D721Med (cell line): ENCODE measurements at places on chromosomes 3 and 15.

- no peak for DNase-seq
Observed at GRCh38 chr3:110974902-110975301, 96.7 kb upstream of the NECTIN3 start.

DNA sequence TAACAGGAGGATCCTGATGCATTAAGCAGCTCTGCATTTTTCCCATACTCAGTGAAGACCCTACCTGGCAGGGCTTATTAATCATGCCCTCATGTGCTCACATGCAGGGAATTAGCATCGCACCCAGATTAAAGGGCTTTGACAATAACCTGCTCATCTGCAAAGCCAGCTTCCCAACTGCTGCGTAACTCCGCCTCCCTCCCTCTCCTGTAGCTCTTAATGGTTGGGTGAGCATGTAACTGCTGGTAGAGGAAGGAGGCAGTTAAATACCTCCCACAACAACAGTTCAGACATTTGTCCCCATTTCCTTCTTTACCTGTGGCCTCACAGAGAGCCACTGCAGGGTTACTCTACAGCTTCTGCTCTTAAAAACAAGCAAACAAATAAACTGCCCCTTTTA, 203.6 kb upstream of the WNT5A start:
- DNase-seq: peak; percentile 35

DNA sequence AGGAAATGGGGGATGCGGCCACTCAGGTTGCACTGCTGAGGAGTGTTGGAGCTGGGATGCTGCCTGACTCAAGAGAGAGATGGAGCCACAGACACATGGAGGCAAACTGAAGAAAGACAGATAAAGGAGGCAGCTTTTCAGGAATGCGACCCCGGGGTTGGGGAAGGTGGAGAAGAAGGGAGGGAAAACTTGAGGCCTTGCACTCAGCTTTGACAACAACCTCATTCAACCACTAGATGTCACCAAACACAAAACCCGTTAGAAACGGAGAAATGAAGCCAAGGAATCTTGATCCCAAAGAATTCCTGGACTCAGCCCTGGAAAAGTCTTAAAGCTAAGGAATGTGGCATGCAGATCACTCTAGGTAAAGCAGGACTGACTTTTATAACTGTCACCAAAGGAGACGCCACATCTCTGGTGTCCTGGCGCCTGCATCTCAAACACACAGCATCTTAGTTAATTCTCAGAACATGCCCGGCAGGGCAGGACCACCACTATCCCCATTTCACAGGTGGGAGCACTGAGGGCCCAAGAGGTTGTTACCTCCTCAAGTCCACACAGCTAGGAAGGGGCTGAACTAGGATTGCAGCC, 59.6 kb upstream of the LMCD1 start:
- peak; percentile 39 for DNase-seq

DNA sequence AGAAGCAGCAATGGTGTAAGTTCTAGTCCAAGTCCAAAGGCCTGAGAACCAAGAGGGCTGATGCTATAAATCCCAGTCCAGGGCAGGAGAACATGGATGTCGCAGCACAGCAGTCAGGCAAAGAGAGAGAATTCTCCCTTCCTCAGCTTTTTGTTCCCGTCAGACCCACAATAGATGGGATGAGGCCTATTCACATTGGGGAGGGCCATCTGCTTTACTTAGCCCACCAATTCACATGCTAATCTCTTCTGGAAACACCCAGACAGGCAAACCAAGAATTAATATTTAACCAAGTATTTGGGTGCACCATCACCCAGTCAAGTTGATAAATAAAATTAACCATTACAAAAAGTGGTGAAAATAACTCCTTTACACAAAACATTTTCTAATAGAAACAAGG, 511.7 kb upstream of the UBE2E2 start:
- no peak for DNase-seq

DNA sequence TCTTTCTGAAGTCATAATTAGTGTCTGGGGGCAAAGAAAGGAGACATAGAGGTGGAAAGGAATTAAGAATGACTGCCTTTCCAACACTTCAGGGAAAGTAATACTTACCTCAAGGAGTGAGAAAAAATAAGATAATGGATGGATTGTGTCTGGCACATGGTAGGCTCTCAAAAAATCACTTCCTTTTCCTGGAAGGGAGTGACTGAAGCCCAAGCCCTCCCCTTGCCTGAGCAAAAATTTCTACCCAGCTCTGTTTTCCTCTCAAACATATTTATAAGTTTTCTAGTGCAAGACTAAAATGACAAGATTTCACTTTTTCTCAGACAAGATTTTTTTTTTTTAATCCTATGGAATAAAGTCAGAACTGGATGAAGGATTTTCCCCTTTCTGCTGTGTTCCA, 145.0 kb downstream of the IGSF11 start:
- no peak for DNase-seq

DNA sequence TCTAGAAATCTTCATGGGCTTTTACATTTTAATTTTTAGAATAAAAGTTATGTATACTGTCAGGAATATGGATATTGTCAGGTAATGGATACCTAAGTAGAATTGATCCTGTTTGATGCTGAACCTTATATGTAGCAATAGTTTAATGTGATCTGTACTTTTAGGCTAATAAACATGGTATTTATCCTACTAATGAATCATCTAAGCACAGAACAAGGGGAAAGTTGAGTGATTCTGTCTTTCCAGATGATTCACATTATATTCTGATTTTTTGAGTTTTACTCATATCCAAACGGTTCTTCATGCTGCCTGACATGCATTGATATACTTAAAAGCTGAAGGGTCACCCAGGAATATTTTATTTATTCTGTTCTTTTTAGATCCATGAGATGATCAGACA, 34.5 kb downstream of the FANCI start:
- no peak for DNase-seq

DNA sequence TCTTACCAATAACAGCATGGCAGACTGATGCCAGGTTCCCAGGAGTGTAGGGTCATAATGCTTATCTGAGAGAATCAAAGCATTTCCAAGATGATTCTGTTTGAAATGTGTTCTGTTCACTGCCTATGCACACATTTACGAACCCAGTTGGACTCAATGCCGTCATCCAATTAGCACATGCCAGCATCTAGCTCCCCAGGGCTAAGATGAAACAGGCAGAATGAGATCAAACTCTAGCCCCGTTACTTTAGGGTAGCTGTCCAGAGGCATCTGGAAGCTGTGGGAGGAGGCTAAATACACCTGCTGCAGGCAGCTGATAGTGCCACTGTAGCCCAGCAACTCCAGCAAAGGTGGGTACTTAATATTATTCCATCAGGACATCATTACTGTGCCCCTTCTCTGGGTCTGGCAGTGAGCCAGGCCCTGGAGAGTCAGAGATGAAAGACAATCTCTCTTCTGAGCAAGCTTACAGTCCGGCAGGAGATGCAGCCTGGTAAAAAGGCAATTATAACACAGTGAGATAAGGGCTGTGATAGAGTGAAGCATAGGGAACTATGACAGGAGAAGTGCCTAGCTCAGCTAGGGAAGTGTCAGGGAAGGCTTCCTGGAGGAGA, 156.4 kb upstream of the PPP2R3A start:
- no peak for DNase-seq

- no peak for DNase-seq
Observed at GRCh38 chr3:58158442-58159153, 52.2 kb downstream of the DNASE1L3 start.

GRCh38 chr15:95715906-95716656, 614.4 kb upstream of the NR2F2 start:
- no peak for DNase-seq

DNA sequence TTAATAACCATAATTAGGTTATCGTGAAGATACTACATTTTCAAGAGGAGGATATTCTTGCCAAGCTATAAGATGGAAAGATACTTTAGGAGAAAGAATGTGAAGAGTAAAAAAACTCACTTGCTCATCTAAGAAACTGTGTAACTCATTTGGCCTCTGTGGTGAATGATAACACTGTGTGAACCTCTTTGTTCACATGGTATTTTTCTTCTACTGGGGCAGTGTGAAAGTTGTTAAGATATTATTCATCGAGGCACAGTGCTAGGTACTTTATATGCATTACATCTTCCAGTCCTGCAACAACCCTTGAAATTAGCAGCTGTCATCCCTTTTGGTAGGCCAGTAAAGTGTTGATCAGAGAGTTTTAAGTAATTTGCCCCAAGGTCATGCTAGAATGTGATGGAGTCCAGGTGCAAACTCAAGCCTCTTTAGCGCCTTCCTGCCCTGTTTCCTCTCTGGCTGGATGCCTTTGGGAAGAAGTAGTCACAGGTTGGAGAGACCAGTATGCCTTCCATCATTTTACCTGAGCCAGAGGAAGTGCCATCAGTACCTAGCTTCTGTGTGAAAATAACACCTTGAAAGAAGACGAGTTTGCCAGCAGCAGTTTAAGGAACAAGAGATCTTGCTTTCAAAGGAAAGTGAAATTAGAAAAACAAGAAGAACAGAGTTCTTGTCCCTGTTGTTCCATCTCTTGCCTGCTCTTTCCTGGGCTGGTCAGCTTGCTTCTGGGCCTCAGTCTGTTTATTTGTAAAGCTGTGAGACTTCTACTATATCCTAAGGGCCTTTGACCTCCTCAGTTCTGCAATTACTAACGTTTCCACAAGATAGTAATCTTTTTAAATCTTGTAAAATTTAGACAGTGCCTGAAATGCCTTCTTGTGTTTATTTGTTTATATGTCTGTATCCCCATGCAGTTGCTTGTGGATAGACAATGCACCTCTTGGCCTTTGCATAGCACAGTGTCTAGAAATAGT, 179.3 kb downstream of the FNDC3B start:
- no peak for DNase-seq

GRCh38 chr3:42419563-42419962, 9.2 kb upstream of the LYZL4 start:
- no peak for DNase-seq

DNA sequence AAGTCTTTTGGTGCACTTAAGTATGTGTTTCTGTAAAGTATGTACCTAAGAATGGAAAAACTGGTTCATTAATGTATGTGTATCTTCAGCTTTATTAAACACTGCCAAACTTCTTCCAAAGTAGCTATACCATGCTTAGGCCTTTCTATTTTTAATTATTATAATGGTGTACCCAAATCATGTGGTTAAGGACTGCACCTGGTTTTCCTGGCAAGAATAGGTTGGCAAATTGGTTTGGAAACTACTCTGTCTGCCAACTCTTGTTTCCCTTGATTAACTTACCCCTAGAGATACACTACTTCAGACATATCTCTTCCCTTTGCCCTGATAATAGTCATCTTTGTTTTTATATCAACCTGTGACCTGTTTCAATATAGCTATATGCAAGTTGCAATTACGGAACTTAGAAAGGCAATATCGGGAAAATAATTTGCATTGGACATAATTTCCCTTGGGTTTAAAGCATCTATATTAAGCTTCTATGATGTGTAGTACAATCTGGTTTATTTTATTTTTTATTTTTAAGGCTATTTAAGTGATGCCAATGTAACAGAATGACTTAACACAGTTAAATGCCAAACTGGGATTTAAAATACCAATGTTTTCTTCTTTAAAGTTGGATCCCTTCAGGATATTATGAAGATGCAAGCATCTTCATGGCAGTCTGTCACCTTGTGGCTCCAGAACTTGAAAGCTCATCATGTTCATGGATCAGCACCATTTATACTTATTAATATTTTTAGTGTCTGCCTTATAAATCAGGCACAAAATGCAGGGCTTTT, 40.6 kb upstream of the TMEM108 start:
- DNase-seq: no peak

DNA sequence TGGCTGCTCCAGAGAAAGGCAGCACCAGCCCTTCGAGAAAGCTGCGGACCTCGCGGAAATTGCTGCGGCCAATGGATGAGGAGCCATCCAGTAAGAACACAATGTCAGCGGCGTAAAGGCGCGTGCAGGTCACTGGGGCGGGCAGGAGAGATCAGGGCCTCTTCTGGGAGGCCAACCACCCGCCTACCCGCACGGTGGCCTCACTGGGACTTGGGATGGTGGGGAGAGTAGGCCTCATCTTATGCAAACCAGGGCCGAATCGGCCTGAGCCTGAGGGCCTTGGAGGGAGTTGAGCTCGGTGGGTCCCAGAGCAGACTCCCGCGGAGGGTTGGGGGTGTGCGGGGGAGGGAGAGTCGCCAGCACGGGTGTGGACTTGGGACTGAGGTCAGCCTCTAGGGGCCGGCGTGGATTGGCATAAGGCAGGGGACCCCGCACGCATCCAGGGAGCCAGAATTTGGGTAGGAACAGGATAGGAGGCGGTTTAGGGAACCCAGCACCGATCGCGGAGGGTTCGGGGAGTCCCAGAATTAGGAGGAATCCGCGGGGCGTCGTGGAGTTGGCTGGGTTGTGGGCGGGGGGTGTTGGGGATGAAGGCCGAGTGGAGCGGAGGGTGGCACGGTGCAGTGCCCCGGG, 596 bp downstream of the COL7A1 start:
- no peak for DNase-seq

DNA sequence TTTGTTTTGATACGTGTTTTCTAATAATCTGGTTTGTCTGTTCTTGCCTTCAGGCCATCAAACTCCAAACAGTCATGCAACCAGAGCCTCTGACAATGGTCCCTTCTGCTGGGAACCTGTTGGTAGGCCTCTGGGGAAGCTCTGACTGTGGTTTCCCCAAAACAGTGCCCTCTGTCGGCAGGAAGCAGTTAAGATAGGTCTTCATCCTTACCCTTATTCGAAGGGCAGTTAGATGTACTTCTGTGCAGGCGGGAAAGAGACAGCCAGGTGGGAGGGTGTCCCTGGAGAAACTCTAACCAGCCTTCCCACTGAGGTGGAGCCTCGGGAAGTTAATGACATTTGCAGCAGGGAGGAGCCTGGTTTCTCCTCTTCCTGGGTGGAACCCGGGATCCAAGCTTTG, 81.6 kb upstream of the CHMP2B start:
- DNase-seq: no peak

- DNase-seq: no peak
Observed at GRCh38 chr15:67381416-67382045, 126.9 kb downstream of the IQCH start.

- no peak for DNase-seq
Observed at GRCh38 chr3:94413336-94414108, 350.7 kb downstream of the NSUN3 start.

- DNase-seq: no peak
Observed at GRCh38 chr3:32836601-32837000, 18.8 kb downstream of the TRIM71 start.

DNA sequence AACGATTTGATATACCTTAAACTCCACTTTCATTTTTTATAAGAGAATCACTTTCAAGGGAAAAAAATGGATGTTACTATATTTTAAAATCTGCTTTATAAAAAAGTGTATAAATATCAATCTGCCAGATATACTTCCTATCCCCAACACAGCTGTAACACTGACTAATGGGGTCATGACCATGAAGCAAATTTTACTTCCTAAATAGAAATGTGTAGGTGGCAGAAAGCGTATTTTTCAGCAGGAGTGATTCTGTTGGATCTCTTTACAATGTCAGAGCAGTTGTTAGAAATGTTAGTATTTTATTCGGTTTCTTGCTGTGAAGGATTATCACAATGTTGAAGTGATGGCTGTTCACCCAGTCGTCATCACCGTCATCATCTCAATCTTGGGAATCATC, 5.5 kb upstream of the C15orf40 start:
- DNase-seq: no peak
